ENCODE measurements at places on chromosomes 1 and 21. TPM values are rescaled to one million over a fixed set of nuclear protein-coding genes. Genes with fewer than 3 reads are reported as not detected.
A peak's percentile ranks its signal among the peaks of the same experiment; 100 is the strongest.

DNA sequence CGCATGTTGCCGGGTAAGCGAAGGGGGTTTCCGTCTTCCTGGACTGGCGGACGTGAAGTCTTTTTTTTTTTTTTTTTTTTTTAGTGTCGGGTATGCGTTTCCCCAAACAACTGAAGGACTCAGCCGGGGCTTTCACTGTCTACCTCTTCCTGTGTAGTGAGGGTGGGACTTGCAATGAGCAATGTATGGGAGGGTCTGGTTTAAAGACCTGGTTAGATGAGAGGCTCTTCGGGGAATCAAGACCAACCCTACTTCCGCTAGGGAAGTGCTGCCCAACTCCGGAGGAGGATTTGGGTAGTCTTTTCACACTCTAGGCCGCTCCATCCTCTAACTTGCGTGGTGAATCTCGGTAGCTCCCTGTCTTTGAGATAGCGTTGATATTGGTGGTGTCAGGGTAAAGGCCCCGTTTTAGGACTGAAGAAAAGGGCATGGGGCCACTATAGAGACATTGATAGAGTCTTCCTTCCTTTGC lies 754 bp downstream of the PRRC2C start:
- peak overlapping the region; percentile 95 for H3K27ac ChIP-seq
- peaks cover 38% of the 10 kb centered on the region for H3K4me1 ChIP-seq
- no peak for DNase-seq
- peak overlapping the region; percentile 68 for H3K4me3 ChIP-seq

GRCh38 chr1:89578151-89578550 lies 53.5 kb downstream of the LRRC8B start:
- no peak for DNase-seq
- no peak overlapping the region for H3K4me3 ChIP-seq
- H3K36me3 ChIP-seq = peaks cover 20% of the 10 kb centered on the region
- no peaks in the 10 kb centered on the region for H3K27me3 ChIP-seq
- H3K27ac ChIP-seq = no peak overlapping the region
- no peaks in the 10 kb centered on the region for H3K4me1 ChIP-seq

DNA sequence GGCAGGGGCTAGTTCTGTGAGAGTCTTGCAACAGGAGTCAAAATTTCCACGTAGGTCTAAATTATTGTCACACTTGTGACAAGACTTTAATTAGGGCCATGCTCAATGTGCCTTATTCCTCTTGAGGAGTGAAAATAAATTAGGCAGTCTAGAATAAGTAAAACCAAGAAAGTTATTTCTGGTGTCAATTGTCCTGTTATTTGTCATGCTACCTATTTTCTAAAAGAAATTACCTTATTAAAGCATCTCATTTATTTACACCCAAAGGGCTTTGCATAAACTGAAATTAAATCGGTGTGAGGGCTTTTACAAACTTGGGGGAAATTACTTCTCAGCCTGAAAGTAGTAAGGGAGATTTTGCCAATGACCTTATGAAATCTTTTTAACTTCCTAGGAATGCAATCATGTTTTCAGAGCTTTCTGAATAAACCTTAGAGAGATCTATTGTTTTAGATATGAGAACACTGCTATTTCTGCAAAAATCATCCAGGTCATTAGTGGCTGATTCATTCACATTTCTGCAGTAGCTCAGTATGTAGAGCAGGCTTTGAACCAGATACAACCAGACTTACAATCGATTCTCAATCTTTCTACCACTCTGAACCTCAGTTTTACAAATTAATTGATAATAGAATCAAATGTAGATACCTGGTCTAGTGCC lies 221.2 kb upstream of the SAMSN1 start:
- no peaks in the 10 kb centered on the region for H3K4me1 ChIP-seq
- no peaks in the 10 kb centered on the region for H3K27me3 ChIP-seq
- no peak for DNase-seq

DNA sequence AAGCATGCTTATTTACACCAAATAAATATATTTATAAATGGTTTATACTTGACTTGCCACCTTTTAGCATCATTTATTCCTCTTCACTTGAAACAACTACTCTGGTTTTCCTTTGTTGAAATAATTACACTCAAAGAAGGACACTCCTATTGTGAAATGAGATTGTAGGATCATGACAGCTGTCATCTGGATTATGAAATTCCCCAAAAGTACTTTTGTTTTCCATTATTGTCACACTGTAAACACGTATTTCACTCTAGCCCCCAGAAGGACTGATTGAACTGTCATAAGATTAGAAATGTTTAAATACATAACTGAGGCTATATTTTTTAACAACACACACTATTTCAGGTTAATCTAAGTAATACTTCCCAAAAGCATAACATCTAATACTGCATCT lies 593.8 kb downstream of the LRRIQ3 start:
- no peaks in the 10 kb centered on the region for H3K27me3 ChIP-seq
- no peak for DNase-seq
- no peak overlapping the region for H3K4me3 ChIP-seq

DNA sequence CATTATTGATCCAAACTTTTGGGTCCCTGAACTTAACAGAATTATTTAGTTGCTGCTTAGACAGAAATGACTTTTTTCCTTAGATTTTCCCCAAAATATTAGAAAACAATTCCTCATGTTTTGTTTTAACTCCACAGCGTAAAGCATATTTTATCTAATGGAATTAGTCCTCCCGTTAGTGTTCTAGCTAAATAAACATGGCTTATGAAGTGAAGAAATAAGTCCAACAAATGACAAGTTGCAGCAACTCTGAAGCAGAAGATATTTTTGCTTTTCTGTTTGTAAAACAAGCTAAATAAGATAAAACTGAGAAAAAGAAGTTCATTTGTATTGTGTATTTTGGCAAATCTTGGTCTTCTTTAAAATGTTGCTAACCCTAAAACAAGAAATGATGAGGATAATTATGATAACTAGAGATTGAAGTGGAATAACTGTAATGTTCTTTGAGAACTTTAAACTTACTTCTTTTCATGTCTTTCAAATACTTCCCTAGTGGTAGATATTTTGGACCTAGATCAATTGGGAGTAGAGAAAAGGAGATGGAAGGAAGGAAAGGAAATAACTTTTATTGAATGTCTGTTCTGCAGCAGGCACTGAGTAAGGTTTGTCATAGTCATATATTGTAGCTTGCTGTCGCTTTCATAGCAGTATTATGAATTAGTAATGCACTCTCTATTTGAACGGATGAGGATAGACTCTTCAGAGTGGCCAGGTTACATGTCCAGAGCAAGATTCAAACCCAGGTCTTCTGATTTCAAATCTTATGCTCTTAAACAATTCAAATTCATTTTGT lies 12.5 kb downstream of the NFIA start:
- no peaks in the 10 kb centered on the region for H3K27me3 ChIP-seq
- no peak overlapping the region for H3K4me3 ChIP-seq
- no peak overlapping the region for H3K27ac ChIP-seq
- H3K36me3 ChIP-seq = no peaks in the 10 kb centered on the region
- DNase-seq = no peak

GRCh38 chr1:80582980-80583379 lies 1217.8 kb upstream of the ADGRL2 start:
- no peaks in the 10 kb centered on the region for H3K27me3 ChIP-seq
- no peak for DNase-seq

DNA sequence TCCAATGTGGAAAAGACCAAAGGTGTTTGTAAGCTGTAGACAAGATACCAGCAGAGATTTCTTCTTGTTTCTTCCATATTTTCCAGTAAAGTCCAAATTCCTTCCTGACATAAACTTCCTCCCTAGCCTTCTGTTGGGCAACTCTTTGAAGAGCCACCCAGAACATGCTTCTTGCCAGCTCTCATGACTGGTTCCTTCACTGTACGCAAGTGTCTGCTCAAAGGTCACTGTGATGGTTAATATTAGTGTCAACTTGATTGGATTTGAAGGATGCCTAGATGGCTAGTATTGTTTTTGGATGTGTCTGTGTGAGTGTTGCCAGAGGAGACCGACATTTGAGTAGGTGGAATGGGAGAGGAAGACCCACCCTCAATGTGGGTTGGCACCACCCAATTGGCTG lies 416.6 kb upstream of the RUNX1 start:
- peaks cover 6% of the 10 kb centered on the region for H3K4me1 ChIP-seq
- no peak for DNase-seq
- H3K27ac ChIP-seq = peak overlapping the region; percentile 15

DNA sequence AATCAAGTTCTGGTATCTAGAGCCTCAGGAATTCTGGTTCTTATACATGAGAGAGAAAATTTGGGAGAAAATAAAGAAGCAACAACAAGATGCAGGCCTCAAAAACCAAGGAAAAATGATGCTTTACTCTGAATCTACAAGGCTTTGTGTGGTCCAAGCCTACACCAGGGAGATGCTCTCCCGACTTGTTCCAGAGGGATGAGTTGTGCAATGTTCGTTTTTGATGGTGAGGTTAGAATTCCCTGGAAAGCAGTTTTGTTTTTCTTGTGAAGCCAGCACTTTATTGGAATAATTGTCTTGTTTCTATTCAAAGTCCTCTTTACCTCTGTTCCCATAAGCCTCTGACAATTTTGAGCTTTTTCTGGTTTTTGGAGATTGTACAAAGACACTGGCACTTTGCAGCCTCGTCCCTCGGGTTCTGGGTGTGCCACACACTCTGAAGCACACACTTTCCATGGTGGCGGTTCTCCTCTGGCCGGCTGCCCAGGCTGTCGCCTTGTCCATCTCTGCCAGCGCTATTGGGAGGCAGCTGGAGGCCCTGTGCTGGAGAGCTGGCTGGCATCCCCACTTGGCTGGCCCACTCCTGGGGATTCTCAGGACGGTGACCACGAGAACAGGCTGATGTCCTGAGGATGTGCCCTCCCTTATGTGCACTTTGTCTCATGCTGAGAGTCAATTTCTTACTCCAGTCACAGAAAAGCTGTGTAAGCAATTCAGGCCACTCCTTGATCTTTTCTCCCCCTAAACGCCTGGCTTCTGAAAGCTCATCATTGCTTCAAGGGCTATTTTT lies 70.2 kb downstream of the EDEM3 start:
- H3K27ac ChIP-seq = no peak overlapping the region
- no peaks in the 10 kb centered on the region for H3K27me3 ChIP-seq

GRCh38 chr1:156583821-156584622 lies 4.5 kb downstream of the TTC24 start:
- H3K4me1 ChIP-seq = no peaks in the 10 kb centered on the region
- H3K36me3 ChIP-seq = no peaks in the 10 kb centered on the region
- no peaks in the 10 kb centered on the region for H3K27me3 ChIP-seq
- H3K27ac ChIP-seq = no peak overlapping the region

GRCh38 chr1:245807306-245807705 lies 652.5 kb downstream of the KIF26B start:
- peak overlapping the region; percentile 70 for H3K27ac ChIP-seq
- H3K27me3 ChIP-seq = no peaks in the 10 kb centered on the region
- H3K4me1 ChIP-seq = peaks cover 20% of the 10 kb centered on the region
- H3K36me3 ChIP-seq = no peaks in the 10 kb centered on the region

DNA sequence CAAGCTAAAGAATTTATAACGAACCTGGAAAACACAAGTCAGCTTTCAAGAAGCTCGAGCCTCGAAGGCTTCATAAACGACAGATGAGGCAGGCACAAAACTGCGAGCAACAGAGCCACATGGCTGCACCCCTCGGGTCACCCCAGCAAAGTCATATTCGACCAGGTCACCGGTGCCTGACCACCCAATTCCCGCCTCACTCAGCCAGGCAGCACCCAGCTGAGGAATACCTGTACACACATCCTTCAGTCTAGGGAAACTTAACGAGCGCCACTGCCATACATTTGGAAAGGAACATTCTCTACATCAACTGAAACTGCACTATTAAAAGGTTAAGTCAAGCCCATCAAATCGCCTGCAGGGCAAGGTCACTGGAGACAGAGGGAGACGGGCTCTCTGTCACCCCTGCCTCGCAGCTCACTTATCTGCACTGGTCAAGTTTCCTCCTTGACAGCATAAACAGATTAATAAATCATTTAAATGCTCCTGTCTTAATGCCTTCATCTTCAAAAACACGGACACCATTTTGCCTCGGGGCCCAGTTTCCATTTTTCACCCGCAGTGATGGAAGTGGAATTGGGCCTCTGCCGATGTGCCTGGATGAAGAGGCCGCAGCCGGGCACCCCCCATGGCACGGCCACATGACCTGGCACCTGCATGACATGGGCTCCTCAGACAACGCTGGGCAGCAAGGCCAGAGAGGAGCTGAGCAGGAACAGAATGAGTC lies 20.6 kb downstream of the NPHP4 start:
- H3K27me3 ChIP-seq = no peaks in the 10 kb centered on the region
- no peak overlapping the region for H3K27ac ChIP-seq
- no peak overlapping the region for H3K4me3 ChIP-seq
- H3K4me1 ChIP-seq = no peaks in the 10 kb centered on the region
- peaks cover 46% of the 10 kb centered on the region for H3K36me3 ChIP-seq

DNA sequence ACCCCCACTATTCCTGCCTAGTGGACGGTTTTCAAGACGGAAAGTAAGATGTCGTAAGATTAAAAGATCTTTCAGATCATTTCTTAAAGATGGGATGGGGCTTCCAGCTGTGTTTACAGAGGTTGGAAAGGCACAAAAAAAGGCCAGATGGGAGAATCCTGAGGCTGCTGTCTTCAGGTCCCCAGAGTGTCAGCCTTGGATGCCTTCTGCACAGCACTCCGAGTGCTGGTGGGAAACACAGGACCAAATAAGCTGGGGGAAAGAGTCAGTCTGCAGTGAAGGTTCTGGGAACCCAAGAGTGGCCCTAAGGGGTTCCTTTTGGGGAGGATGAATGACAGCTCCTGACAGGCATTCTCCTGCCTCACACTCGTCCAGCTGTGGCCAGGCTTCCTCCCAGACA lies 96.5 kb downstream of the COLGALT2 start:
- H3K36me3 ChIP-seq = no peaks in the 10 kb centered on the region
- no peaks in the 10 kb centered on the region for H3K4me1 ChIP-seq
- H3K27ac ChIP-seq = no peak overlapping the region
- DNase-seq = no peak
- H3K4me3 ChIP-seq = no peak overlapping the region
- no peaks in the 10 kb centered on the region for H3K27me3 ChIP-seq

DNA sequence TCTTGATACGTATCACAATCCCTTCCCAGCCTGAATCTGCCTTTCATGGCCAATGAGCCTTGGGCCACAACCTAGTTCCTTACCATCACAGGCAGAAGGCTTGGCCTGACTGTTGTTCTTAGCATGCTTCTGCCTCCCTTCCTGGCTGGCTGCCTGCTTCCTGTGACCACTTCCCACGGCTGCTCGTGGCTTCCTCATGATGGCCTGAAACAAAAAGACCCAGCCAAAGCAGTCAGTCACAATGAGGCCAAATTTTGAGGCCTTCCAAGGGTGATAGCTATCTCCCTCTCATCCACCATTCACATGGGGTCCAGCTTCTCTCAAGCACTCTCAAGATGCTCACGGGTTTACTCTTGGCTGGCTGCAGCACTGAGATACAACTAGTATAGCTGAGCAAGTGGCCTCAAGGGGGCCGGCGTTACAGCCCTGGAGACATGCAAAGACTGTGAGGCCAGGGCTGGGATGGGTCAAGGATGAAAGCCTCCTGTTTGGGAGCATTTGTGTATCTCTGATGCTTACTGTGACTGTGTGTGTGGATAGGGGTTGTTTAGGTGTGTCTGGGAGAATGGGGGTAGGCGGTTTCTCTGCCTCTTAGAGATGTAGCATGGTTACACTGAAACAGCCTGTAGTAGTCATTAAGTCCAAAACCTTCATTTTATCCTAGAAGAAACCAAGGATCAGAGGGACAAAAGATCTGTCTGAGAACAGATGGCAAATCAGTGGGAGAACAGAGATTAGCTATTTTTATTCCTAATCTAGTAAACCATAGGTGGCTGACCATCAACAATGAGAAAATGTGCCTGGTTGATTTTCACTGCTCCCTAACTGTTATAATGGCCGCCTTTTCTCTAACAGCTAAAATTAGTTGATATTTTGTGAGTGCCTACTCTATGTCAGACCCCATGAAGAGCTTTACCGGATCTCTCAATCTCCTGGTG lies 5.4 kb upstream of the TOE1 start:
- no peak overlapping the region for H3K4me3 ChIP-seq
- no peaks in the 10 kb centered on the region for H3K27me3 ChIP-seq
- H3K27ac ChIP-seq = peak overlapping the region; percentile 8
- peaks cover 48% of the 10 kb centered on the region for H3K36me3 ChIP-seq

KRTAP10-8 gene
- not detected for total RNA-seq

All from lower lobe of right lung (tissue), 2 donors.